ENCODE measurements at places on chromosomes 2 and 18. TPM values are rescaled to one million over a fixed set of nuclear protein-coding genes. Genes with fewer than 3 reads are reported as not detected.

The C2orf15 gene
- total RNA-seq, result 1.6 TPM

The FABP1 gene
- total RNA-seq, result not detected

The FEV gene
- total RNA-seq, result not detected

The OBSL1 gene
- not detected for total RNA-seq

The IFIH1 gene
- 23.1 TPM for total RNA-seq

The BCL11A gene
- total RNA-seq, result not detected

The UGT1A3 gene
- not detected for total RNA-seq

The IL37 gene
- total RNA-seq, result 0.50 TPM

The AKAIN1 gene
- not detected for total RNA-seq

The MARCHF4 gene
- total RNA-seq, result not detected

The RHOB gene
- total RNA-seq, result 1.7 TPM

The POTEC gene
- total RNA-seq, result not detected

The CABYR gene
- 1.1 TPM for total RNA-seq

The NAT8 gene
- total RNA-seq, result not detected

The VAMP8 gene
- 123 TPM for total RNA-seq

The MYO5B gene
- not detected for total RNA-seq

Data from activated naive CD4-positive, alpha-beta T cell treated with anti-CD3 and anti-CD28 coated beads, Interleukin-2, amount 10 ng/mL, durations not matched to agents 5 hours and 36 hours (primary cell).